NCI-H524 treated with DMSO at 0.1 percent for 48 hours (cell line): ENCODE measurements at places on chromosomes 6 and 20.

- DNase-seq = no peak
These were observed 733.7 kb upstream of the CITED2 start for GRCh38 chr6:140108167-140108566.

- no peak for DNase-seq
These were observed 5.4 kb upstream of the DUSP22 start for GRCh38 chr6:286681-287488.

DNA sequence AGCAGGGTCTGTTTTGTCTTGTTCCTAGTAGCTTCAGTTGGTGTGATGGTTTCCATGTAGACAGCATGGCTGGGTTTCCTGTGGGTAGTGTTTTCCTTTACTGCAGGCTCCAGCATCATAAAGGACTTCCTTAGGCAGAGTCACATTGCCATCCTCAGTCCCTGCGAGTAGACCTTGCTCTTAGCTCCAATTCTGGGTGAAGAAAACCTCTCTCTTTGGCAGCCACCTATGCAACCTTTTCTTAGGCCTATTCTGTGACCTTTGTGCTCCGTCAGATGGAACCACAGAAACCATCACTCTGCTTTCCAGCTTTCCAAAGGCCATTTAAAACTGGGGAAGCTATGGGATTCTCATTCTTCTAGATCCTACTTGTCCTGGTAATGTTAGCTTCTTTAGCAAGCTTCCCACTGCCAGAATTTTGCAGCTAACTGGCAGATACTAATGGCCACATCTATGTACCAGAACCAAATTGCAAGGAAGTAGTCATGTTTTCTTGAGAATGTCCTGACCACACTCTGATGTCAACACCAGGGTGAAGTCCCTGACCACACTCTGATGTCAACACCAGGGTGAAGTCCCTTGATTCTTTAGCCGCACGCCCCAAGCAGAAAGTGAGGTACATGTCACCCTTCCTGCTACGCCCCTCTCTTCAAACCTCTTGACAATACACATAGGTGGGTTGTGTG, 646.6 kb upstream of the HS3ST5 start:
- no peak for DNase-seq

GRCh38 chr6:157393669-157394327, 12.8 kb downstream of the ZDHHC14 start:
- DNase-seq = no peak

DNA sequence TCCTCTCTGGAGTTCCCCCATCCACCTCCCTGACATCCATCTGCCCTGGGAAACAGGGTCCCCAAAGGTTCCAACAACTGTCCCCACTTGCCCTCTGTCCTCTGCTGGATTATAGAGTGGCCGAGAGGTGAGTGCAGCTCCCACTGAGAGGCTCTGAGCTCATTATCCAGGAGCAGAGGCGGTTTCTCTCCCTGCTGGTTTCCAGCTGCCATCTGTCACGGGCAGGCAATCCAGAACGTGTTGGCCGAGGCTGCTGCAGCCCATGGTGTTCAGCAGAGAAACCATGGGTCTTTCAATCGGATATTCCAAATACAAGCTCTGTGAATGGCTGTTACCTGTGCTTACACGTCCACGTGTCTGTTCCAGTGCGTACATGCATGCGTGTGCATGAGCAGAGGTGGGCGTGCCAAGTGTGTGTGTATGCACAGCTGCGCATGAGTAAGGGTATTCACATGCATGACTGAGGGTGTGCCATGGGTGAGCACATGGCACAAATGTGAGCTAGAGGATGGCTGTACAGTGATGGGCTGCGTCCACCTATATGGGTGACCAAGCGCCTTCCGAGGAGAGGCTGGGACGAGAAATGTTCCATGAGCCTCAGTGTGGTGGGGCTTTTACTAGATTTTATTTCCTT, 183.7 kb upstream of the PMEPA1 start:
- DNase-seq = peak; percentile 69

GRCh38 chr20:6184086-6184485, 61.3 kb upstream of the FERMT1 start:
- DNase-seq = no peak

- no peak for DNase-seq
These were observed 27.8 kb upstream of the APMAP start for GRCh38 chr20:25020345-25020744.

GRCh38 chr6:132287101-132287500, 114.2 kb downstream of the MOXD1 start:
- DNase-seq = no peak

GRCh38 chr20:17304774-17305173, 77.9 kb downstream of the PCSK2 start:
- DNase-seq = no peak

DNA sequence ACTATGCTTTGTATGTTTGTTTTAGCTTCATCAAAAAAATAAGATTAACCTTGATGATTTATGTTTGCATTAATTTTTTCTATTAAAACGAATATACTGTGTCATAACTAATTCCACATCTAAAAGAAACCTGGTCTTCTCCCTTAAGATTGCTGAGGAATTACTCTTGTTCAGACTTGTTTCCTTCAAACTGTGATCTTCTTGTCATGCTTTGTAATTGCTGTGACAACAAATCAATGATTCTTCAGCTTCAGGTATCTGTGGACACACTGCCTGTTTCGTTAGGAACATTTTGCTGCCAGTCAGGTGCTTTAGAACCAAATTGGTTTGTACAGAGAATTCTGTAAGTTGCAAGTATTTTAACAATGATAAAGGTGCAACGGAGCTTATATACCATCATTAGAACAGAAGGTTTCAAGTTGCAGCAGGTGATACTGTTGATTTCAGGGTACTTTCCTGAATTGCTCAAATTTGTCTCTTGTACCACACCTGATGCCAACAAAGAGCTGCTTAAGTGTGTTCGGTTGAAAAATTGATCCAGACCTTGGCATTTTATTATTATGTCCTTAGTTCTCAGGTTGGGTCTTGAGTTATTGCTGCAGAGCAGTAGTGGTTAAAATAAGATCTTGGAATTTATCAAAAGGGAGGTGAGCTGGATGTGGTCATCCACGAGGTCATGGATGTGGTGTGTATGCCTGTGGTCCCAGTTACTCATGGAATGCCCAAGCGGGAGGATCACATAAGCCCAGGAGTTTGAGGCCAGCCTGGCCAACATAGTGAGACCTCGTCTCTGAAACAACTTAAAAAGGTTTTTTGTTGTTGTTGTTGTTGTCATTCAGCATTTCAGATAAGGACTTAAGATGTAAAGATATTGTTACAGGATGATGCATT, 19.5 kb downstream of the SYTL3 start:
- no peak for DNase-seq

- no peak for DNase-seq
These were observed 202.3 kb downstream of the TSHZ2 start for GRCh38 chr20:53174454-53174853.

- no peak for DNase-seq
These were observed 13.1 kb downstream of the RIOK1 start for GRCh38 chr6:7402716-7403115.

DNA sequence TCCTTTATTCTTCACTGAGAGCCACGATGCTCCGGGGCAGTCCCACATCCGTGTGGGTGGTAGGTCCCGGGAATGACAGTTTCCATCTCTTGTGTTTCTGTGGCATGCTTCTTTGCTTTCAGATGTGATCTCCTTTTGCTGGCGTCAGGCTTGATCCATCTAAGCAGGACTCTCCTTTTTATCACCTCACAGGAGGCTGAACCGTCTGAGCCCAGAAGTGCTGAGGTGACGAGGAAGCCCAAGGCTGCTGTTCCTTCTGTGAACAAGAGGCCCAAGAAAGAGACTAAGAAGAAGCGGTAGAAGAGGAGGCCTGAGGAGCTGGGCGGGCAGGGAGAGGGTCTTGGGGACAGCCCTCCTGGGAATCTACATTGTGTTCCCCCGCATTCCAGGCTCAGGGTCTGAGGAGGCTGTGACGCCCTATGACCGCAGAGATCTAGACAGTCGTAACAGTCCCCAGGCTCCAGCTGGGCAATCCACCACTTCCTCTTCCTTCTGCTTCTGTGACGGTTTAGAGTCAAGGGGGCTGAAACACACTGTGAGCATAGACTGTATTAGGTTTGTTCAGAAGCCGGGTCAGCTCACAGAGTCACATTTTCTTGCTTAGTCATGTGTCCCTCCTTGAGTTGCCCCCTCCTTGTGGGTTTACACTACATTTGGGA, 26.8 kb downstream of the MANBAL start:
- no peak for DNase-seq

- DNase-seq = peak; percentile 44
These were observed 4.8 kb downstream of the CST5 start for GRCh38 chr20:23874747-23875146.

GRCh38 chr6:14217728-14218518, 100.4 kb downstream of the CD83 start:
- no peak for DNase-seq

DNA sequence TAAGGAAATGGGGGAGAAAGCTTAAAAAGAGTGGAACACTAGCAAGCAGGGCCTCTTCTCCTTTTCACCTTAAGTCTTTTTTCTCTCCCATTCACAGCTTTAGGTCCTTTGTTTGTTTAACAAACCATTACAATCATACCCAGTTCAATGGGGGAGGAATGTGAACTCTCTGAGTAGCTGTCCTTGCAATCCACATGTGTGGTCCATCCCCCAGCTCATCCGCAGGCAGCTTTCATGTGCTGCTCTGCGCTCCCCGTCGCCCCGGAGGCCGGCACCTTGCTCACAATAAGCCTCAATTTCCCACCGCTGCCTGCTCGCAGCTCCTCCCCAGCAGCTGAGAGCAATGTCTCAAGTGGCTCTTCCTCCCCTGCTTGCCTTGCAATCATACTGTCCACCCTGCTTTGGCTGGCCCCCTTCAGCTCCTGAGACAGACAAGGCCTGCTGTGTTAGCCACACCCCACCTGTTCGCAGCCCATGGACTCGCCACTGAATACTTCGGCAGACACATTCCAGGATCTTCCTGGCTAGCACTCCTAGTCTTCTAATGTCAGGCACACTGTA, 49.1 kb downstream of the PLAGL1 start:
- DNase-seq = no peak

GRCh38 chr6:39152262-39152661, 37.3 kb upstream of the SAYSD1 start:
- DNase-seq = peak; percentile 62

DNA sequence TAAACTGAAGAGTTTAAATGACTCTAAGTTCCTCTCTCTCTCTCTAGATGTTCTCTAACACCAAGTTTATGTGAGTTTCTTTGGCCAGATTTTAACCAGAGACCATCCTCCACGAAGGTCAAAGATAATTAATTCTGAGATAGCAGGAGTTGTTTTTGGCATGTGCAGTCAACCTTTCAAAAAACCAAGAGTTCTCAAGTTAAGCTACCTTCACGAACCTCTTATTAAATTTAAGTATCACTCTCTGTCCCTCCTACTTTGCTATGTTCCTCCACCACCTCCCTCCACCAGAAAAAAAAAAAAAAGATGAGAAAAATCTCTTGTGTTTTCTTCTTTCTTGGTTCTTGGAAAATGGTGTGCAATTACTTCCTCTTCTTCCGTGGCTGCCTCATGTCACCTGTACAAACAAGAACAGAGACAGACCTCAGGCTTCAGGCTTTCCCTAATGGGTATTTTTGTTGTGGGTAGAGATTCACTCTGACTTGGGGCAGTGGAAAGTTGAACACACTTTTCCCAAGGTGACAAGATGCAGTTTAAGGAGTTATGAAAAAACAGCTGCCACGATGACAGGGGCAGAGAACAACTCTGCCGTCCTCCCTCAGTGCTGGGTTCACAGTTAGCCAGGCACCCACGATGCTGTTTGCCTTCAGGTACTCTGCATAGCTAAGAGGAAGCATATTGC, 64.3 kb downstream of the ADTRP start:
- no peak for DNase-seq

GRCh38 chr6:127484212-127484863, 25.1 kb upstream of the KIAA0408 start:
- no peak for DNase-seq

DNA sequence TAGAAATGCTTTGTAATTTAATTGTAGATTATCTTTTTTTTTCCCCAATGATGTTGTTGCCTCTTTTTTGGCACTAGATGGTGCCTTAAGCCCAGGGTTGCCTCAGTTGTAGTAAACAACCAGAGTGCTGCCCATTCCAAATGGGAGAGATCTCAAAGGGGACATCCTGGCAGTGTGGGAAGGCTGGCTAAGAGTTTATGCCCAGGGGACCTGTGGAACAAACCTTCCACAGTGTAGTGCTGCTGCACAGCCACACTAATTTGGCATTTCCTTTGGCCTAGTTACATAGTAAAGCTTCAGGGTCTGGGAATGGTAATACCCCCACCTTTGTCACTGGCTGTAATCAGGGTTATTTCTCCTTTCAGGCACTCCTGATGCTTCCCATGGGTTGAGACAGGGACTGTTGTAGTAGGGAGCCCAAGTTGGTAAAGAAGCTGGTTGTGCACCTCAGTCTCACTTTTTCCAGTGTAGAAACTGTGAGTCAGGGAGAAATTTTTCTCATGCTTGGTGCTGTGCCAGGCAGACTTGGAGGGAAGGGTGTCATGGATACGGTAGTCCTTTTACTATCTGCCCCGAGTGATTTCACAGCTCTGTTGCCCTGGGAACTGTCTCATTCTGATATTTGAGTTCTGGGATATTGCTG, 177.8 kb upstream of the ECI2 start:
- DNase-seq = no peak

GRCh38 chr20:35461620-35462019, 6.2 kb downstream of the CEP250 start:
- DNase-seq = no peak

- DNase-seq = no peak
These were observed 520 bp downstream of the SLC24A3 start for GRCh38 chr20:19212821-19213502.

DNA sequence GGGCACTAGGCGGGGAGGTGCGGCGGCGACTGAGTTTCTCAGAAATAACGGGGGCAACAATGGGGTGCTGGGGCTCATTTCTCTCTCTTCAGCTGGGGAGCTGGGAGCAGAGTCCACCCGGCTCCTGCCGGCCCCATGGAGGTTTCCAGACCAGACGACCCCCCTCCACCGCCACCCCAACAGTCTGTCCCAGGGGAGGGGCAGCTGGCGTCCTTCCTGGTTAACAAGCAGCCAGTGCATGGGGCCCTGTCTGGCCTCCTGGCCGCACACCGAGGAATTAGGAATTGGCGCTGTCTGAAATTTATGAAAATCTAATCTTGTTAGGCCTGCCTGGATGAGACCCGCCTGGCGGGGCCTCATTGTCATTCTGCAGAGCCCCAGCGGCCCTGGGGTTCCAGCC, 42.4 kb downstream of the PMEPA1 start:
- DNase-seq = no peak

DNA sequence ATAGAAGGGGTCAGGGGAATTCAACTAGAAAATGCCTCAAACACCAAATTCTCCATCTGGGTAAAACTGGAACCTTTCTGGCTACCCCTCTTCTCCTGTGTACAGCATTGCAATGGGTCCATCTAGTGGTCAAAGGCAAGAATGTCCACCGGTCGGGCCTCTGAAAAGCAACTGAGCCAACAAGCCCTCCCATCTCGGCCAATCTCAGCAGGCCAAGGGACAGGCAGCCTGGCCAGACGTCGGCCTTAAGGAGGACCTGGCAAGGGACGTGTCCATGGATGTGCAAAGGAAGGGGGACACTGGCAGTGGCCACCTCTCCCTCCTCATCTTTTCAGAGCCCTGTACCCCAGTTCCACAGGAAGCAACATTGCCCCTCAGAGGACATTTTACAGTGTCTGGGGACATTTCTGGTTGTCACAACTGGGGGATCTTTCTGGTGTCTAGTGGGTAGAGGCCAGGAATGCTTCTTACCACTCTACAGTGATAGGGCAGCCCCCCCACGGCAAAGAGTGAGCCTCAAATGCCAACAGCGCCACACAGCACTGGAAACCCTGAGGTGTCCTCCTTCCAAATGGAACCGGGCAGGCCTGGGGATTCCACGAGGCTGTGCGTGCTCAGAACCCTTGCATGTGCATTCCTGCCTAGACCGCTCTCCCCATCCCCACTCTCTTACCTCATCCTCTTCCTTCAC, 99.8 kb upstream of the FOXA2 start:
- no peak for DNase-seq
